ENCODE measurements at places on chromosomes 7 and 10.

GRCh38 chr7:45660901-45661211 lies 86.7 kb downstream of the ADCY1 start:
- DNase-seq, result no peak

- no peak for DNase-seq
These were observed 60.5 kb upstream of the TBX20 start for GRCh38 chr7:35314354-35314753.

DNA sequence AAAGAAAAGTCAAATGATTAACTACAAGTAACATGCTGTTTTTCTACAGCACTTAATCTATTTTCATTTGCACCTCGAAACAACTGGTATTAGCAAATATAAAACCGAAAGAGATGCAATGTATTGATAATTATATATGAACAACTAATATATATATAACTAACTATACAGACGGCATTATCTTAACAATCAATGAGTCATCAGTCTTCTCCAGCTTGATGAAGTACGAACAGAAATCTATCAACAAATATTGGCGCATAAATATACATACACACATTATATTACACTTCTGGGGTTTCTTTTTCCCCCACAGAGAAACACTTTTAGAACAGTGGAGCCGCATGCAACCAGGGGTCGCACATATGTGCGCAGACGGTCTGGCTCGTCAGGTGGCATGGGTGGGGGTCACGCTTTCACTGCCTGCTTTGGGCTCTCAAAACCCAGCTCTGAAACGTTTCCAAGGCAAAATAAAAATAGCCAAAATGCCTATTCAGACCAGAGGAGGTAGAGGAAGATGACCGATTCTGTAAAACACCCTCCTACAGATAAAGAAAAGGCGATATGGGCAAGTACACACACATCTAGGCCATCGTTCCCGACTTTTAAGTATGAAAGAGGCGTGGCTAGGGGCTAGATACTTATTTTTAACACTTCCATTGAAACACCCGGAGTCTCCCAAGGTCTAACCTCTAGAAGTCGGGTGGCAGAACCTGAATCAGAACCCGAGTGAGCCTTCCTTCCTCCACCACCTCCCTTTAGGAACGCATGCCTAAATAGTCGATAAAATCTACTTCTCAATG lies 1.7 kb downstream of the ARHGAP12 start:
- DNase-seq, result no peak

DNA sequence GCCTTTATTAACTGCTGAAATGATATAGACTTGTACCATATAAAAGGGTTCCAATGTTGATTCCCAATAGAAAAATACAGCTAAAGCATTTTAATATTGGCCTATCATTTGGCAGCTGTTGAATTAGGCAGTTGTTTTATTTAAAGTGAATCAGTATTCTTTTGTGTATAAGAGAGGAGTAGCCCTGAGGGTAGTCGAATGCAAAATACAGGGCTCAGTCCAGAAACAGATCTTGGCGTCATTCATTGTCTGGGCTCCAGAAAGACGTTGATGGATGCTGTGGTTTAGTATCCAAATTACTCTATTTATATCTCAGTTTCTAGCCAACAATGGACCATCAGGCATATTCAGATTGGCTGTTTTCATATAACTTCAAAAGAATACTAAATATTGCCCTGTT lies 193.6 kb downstream of the VTI1A start:
- no peak for DNase-seq

GRCh38 chr7:47264021-47264651 lies 317.8 kb downstream of the TNS3 start:
- no peak for DNase-seq

Data from activated T-cell treated with anti-CD3 and anti-CD28 coated beads for 4 hours (primary cell).